ENCODE measurements at places on chromosomes 5 and 9.

DNA sequence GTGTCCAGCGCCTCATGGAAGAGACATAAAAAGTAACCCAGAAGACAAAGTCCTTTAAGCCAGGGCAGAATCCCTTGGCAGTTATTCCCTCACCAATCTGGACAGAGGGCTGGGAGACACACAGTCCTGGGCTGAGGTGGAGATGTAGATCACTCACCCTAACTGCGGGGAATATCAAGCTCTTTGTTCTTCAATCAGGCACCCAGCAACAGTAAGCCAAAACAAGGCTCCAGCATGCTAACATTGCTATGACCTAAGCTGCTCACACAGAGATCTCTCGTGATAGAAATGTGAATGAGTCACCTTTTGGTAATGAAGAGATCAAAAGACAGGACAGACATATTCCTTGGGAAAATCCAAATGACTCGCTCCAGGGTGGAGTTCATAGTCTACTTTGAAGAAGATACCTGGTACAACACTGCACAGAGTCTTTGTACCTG lies 101.3 kb downstream of the FBN2 start:
- no peak for DNase-seq

DNA sequence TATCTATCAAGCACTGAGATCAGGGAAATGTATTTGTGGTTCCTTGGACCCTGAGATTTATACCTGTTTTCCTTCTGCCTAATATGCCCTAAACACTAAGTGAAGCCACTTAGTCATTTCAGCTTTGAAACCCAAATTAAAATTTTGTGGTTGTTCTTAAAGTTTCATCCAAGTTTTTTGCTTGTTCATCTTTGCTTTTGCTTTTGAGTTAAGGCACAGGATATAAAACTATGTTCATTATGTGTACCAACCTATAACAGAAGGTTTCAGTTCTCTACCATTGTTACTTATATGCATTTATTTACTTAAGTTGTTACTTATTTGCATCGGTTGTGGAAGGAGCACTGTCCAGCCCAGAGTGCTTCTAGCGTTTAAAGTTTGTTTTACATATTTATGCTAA lies 382.3 kb downstream of the PTPRD start:
- DNase-seq = no peak

- DNase-seq = no peak
Observed at GRCh38 chr5:95925939-95926338, 35.7 kb downstream of the ELL2 start.

DNA sequence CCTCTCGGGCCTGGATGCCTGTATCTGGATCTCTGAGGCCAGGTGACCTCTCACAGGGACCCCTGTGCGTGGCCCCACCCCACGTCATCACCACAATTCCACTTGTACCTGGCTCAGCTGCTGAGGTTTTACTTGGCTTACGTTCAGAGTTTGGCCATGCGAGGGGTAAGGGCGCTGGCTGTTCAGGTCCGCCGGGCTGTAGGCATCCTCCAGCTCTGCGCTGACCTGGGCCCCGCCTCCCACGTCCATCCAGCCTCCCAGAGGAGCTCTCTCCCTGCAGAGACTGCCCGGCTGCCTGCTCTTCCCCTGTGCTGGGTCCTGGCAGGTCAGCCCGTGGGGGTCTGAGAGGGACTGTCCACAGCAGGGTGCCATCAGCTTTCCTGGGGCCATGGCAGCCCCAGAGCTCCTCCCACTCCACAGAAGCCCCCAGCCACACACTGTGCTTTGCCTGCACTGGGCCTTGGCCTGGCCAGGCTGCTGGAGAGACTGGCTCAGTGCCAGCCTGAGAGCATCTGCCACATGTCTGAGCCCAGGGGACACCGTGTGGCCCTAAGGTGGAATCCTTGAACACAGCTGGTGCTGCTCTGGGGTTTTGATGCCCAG lies 43.6 kb downstream of the SLC6A3 start:
- DNase-seq = no peak

GRCh38 chr5:56159521-56159947 lies 73.6 kb downstream of the ANKRD55 start:
- DNase-seq = no peak
